ENCODE measurements at places on chromosomes 3 and 15. TPM values are rescaled to one million over a fixed set of nuclear protein-coding genes. Genes with fewer than 3 reads are reported as not detected.

DNA sequence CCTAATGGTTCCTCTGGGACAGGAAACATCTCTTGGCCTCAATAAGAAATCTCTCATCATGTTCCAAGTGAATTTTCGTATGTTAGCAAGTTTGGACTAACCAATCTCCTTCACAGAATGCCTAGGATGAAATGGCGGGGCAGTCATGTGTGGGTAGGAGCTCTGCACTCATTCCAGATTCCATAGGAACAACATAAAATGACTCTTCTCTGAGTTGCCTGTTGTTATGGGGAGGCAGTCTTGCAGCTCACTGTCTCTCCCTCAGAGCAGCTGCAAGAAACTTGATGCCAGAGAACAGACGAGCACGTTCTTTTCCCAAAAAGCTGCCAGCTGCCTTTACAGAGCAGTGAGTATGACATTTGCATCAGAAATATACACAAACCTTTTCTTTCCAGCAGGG, 34.1 kb downstream of the SPATA12 start:
- DNase-seq, result peak; percentile 41

FNDC3B gene
- polyA plus RNA-seq, result 37.8 TPM

GRCh38 chr15:34850121-34850520, 54.8 kb upstream of the ACTC1 start:
- DNase-seq, result no peak

- DNase-seq, result no peak
Measured at GRCh38 chr3:49352890-49353421, 5.2 kb downstream of the GPX1 start.

GRCh38 chr3:7290077-7290825, 429.3 kb downstream of the GRM7 start:
- no peak for DNase-seq

- DNase-seq, result no peak
Measured at GRCh38 chr15:78943692-78944091, 1.2 kb downstream of the CTSH start.

DNA sequence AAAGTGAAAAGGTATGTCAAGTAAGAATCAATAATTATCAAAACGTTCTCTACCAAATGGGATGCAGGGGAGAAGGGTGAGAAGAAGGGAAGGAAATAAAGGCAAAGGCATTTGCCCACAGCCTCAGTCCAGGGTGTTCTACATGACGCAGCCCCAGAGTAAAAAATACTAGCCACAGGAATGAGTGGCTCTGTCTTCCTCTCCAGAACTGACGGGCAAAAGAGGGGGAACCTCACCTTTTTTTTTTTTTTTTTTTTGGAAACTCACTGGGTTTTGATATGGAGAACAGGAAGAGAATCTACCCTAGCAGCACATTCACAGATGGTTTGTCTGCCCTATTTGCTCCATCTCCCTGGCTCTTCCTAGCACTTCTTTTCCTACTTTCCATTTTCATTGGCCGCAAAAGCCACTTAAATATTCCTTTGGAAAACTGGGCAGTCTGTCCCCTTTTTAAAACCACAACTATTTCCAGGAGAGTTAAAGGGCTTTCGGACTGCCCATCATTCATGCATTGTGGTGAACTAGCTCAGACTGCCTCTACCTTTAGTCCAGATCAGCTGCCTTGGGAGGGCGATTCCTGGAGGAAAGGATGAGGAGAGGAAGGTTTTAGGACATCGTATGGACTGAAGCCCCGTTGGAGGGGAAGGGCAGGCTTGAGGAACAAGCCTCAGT, 28.2 kb downstream of the B3GNT5 start:
- no peak for DNase-seq

SERPINI2 gene
- polyA plus RNA-seq, result 2.0 TPM

DNA sequence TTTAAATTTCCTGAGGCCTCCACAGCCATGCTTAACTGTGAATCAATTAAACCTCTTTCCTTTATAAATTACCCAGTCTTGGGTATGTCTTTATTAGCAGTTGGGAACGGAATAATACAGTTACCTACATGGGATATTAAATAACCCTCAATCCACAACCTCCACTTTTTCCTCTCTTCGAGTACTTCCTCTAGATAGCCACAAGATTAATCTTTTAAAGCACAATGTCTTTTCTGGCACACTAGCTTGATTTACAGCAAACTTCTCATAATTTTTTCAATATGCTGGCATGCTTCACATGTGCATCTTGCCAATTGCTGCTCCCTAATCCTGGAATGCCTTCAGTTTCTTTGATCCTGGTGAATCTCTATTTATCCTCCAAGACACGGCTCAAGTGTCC, 92.2 kb downstream of the P2RY1 start:
- no peak for DNase-seq

CLRN1 gene
- polyA plus RNA-seq, result not detected

DNA sequence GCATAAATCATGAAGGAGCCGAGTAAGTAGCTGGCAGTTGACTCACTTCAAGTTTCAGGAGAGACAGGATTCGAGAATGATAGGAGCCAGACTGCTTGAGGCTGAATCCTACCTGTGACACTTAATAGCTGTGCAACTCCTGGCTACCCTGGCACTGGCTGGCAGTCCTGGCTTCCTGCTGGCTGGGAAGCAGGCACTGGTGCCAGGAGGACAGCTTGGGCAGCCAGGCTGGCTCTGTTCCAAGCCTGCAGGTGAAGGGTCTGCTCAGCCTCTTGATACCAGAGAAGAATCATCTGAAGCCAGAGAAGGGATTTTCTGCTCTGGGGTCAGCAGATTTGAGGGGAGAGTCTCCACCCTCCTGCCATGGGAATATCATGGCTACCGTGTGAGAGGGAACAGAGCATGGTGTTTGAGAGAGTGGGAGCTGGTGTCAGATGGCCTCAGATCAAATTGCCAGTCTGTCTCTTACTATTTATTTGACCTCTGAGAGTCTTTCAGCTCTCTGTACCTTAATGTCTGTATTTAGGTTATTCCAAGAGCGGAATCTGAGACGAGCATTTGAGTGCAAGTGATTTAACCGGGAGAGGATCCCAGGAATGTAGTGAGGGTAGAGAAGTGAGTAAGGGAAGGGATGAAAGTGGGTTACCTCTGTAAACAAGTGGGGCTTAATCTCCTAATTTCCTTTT, 4.4 kb upstream of the XIRP1 start:
- no peak for DNase-seq

- DNase-seq, result no peak
Measured at GRCh38 chr3:141321109-141321497, 47.2 kb upstream of the ZBTB38 start.

GRCh38 chr3:183554377-183554776, 1.1 kb downstream of the KLHL6 start:
- DNase-seq, result no peak

ISLR gene
- 65.2 TPM for polyA plus RNA-seq

GRCh38 chr3:57382933-57383332, 90.4 kb upstream of the ASB14 start:
- DNase-seq, result no peak

DNA sequence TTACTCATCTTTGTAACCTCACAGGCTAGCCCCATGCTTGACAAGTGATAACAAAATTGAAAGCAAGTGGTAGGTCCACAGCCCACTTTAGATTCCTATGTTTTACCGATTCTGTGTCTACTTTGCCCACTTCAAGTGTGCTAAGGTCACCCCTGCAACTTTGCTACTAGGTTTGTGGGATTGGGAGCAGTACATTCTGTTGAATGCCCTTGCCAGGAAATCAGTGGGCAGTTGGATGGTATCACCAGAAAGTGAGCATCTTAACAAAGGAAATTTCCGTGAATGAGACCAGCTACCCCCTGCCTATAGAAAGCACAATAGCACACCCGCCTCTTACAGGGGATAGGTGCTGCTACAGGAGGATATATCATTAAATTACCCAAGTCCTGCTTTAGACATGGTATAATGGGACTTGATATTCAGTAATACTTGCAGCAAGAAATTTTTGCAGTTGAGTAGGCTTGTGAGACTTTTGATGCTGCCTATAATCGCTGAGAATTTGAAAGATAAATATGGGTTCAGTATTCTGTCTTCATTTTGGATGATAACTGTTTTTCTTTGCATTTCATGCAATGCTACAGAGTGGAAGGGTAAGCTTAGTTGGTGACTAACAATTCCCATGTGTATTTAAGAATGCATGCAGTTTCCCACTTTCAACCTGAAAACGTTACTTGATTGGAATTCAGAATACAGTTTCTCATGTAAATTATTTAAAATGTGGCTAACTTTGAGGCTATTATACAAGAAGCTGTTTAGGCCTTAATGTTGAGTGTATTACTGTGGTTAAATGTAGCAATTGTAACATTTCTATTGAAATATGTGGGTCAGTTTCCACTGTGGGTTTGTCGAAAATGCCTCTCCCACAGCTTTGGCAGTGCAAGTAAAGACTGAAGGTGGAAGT, 9.5 kb downstream of the EBLN2 start:
- no peak for DNase-seq

DNA sequence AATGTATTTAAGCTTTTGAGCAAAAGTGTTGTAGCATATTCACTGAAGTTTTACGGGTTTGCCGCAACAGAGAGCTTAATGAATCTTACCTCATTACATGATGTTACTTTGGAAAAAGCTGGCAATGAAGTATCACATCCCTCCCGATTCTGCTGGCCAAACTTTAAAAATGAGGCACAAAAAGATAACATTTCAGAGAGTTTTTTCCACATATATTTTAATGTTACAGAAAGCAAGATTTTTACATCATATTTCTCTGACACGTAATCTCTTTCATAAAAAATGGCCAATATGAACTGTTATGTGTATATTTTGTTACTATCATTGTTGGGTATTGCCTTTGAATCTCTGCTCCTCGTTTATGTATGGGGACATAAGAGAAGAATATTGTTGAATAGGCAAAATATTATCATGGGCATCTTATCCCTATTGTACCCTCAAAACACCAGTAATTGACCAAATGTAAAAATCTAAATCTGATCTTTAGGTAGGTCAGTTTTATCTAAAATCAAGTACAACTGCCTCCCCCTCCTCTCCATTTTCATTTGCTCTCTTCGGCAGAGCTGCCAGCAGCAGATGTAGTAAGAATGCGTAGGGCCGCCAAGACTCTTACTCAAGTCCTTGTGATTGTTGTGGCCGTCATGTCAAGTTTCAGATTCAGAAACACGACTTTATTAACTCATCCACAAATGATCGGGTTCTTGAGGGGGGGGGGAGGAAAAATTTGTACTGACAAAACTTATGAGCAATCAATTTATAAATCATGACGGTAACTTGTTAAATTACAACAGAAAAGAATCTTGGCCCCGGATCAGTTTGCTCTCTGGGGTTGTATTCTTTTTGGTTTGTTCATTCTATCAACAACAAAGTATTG, 106.7 kb upstream of the THRB start:
- DNase-seq, result peak; percentile 82

- DNase-seq, result peak; percentile 20
Measured at GRCh38 chr15:45732662-45733061, 97.8 kb downstream of the SQOR start.

GRCh38 chr3:102299125-102299877, 135.5 kb upstream of the ZPLD1 start:
- DNase-seq, result no peak

DNA sequence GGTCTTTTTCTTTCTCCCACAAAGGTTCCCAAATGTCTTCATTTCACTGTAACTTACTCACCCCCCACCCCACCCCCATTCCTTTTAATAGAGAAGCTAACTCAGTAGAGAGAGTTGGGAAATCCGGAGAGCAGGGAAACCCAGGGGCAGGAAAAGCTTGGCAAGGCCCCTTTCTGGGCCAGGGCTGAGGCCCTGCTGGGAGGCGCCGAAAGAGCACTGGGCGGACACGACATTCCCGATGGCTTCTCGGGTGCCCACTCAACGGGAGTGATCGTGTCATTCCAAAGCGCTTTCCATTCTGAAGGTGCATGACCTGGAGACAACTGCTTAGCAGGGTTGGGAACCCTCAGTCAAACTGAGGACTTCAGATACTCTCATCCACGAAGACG, 1.6 kb upstream of the DALRD3 start:
- no peak for DNase-seq
